ENCODE measurements at places on chromosomes 4 and X. TPM values are rescaled to one million over a fixed set of nuclear protein-coding genes. Genes with fewer than 3 reads are reported as not detected.

DNA sequence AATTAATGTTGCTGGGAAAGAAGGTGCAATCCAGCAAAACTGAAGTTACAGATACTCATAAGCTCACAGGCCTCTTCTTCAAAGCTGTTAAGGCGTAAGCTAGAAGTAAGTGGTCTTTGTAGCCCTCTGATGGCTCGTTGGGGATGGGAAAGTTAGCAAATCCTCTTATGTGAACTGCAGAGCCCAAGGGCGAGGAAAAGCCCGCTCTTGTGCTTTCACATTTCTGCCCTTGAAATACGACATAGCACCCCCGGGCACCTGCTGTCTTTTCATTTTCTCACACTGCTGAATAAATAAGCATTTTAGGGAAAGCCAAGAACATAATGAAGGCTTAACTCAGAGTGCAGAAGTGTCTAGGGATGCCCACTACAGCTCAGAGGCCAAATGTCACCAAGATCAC lies 73.1 kb upstream of the SORBS2 start:
- no peak overlapping the region for H3K4me3 ChIP-seq
- no peaks in the 10 kb centered on the region for H3K36me3 ChIP-seq
- peaks cover 2% of the 10 kb centered on the region for H3K27me3 ChIP-seq
- H3K27ac ChIP-seq: no peak overlapping the region
- no peak for DNase-seq
- no peaks in the 10 kb centered on the region for H3K4me1 ChIP-seq

- no peak overlapping the region for H3K27ac ChIP-seq
- no peaks in the 10 kb centered on the region for H3K4me1 ChIP-seq
- no peak overlapping the region for H3K4me3 ChIP-seq
- DNase-seq: no peak
These were observed 54.7 kb downstream of the CNGA2 start for GRCh38 chrX:151789179-151789800.

DNA sequence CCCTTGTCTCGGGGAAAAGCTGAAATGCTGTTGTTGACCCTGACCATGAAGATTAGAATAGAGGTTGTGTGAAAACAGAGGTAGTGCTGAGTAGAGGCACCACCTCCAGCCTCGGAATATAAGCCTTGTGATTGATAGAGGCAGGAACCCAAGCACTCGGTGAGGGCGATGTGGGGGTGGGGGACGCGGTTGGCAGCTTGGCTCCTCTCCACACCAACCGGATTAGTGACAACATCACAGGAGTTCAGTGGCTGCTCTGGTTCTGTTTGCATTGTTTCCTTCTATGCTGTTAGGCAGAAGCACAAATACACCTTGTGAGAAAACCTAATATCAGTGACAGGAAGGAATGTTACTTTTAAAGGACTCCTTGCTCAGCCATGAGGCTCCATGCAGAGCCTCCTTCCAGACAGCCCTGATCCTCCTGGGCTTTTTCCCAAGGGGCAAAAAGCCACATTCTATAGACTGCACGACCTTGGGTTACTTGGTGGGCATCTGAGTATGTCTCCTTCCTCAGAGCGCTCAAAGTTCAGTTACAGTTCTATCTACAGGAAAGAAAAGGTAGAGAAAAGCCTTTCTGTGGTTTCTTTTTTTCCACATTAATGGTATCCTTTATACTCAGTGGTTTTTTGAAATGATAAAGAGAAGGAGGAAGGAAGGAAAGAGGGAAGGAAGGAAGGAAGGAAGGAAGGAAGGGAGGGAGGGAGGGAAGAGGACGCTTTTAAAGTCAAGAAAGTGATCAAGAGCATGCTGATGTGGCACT lies 150.4 kb upstream of the NOCT start:
- peaks cover 8% of the 10 kb centered on the region for H3K27me3 ChIP-seq
- H3K4me3 ChIP-seq: no peak overlapping the region
- H3K36me3 ChIP-seq: no peaks in the 10 kb centered on the region
- H3K27ac ChIP-seq: no peak overlapping the region

- no peak for DNase-seq
- H3K36me3 ChIP-seq: no peaks in the 10 kb centered on the region
- no peaks in the 10 kb centered on the region for H3K4me1 ChIP-seq
- no peak overlapping the region for H3K4me3 ChIP-seq
These were observed 82.5 kb downstream of the PJA1 start for GRCh38 chrX:69082753-69083150.

GPR34 gene
- 2.7 TPM for total RNA-seq

- H3K4me3 ChIP-seq: no peak overlapping the region
- no peaks in the 10 kb centered on the region for H3K4me1 ChIP-seq
- no peaks in the 10 kb centered on the region for H3K36me3 ChIP-seq
- DNase-seq: no peak
- H3K27me3 ChIP-seq: no peaks in the 10 kb centered on the region
These were observed 1131.6 kb upstream of the PCDH7 start for GRCh38 chr4:29588617-29589016.

DNA sequence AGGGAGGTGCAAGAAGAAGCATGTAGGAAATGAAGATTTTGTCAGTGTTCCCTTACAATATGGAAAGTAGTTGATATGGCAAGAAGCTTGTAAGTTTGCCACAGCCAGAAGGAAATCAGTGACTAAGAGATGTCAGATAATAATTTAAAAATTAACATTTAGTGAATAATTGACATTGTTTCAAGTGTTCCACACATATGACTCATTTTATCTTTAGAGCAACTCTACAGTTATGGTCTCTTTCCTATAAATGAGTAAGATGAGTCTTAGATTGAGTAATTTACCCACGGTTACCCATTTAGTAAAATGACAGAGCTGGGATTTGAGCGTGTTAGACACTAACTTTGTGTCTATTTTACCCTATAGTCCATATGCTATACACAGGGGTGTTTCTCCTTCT lies 300.3 kb upstream of the IRS4 start:
- H3K27ac ChIP-seq: no peak overlapping the region
- no peaks in the 10 kb centered on the region for H3K27me3 ChIP-seq
- no peaks in the 10 kb centered on the region for H3K36me3 ChIP-seq
- H3K4me3 ChIP-seq: no peak overlapping the region

NAP1L3 gene
- total RNA-seq: 2.1 TPM

GPC3 gene
- total RNA-seq: 0.40 TPM

TMEM47 gene
- total RNA-seq: not detected

GRCh38 chrX:84712621-84713020 lies 210.4 kb upstream of the HDX start:
- DNase-seq: no peak
- no peaks in the 10 kb centered on the region for H3K36me3 ChIP-seq
- no peak overlapping the region for H3K4me3 ChIP-seq
- H3K27ac ChIP-seq: no peak overlapping the region
- no peaks in the 10 kb centered on the region for H3K4me1 ChIP-seq

- DNase-seq: no peak
- no peak overlapping the region for H3K27ac ChIP-seq
- no peaks in the 10 kb centered on the region for H3K4me1 ChIP-seq
- H3K27me3 ChIP-seq: peaks cover 6% of the 10 kb centered on the region
These were observed 45.6 kb downstream of the RAP2C start for GRCh38 chrX:132173647-132174046.

DNA sequence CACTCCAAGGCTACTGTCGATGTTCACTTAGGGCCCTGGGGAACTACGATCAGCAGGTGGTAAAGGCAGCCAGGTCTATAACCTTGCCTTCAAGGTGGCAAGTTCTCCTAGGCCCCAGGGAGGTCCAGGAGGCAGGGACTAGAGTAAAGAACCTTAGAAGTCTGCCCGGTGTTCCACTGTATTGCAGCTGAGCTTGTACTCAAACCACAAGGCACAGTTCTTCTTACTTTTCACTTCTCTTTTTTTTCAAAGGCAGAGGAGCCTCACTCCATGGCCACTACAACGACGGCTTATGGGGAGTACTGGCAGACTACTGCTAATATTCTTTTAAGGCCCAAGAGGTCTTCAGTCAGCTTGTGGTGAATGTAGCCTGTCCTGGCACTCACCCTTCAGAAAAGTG lies 78.8 kb upstream of the GPR174 start:
- H3K27me3 ChIP-seq: no peaks in the 10 kb centered on the region
- peaks cover 11% of the 10 kb centered on the region for H3K36me3 ChIP-seq
- no peak overlapping the region for H3K4me3 ChIP-seq
- peaks cover 1% of the 10 kb centered on the region for H3K4me1 ChIP-seq

DNA sequence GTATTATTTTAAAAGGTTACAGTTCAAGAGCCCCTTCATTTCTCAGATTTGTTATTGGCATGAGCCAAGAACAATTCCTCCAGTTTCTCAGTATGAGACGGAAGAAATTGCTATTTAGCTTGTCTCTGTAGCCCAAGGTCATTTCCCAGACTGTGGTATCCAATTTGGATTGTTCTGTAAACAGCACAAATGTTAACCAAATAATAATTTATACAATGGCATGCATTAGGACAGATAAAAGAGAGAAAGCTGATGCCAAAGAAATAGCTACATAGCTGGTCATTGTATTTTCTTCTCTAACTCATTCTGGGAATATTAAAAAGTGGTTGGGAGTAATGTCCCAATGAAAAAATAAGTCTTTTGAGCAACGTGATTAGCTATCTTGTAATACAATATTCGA lies 134.6 kb upstream of the NPY2R start:
- no peak overlapping the region for H3K27ac ChIP-seq
- no peak for DNase-seq
- no peak overlapping the region for H3K4me3 ChIP-seq
- H3K4me1 ChIP-seq: no peaks in the 10 kb centered on the region
- H3K27me3 ChIP-seq: no peaks in the 10 kb centered on the region
